ENCODE measurements at places on chromosomes 7 and 10.
A peak's percentile ranks its signal among the peaks of the same experiment; 100 is the strongest.

- no peak for DNase-seq
Observed at GRCh38 chr7:123637203-123637602, 18.5 kb upstream of the LMOD2 start.

DNA sequence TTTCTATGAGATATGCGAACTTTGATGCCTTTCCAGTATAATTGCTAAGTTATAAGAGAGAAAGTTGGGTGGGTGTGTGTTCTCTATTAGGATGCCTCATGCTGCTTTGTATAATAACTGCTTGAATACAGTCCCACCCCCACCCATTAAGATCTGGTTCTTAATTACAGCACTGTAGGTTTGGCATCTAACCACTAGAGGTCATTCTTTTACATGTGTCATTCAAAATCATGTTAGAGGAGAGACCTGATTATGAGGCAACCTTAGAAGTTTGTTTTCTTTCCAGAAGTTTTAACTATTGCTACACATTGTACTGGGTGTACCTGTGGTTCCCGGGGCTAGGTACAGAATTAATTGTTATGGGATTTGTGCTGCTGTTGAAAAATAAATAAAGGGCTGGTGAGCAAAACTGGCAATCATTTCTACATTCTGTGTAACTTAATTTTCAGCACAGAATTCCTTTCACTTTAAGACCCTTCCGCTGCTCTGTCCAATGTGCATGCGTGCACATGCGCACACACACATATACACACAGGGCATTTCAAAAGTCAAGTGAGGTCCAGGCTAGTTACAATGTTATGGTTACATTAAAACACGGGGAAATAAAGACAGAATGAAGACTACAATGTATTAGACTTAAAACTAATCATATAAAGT is 1156.3 kb downstream of the SORCS3 start:
- DNase-seq, result no peak

DNA sequence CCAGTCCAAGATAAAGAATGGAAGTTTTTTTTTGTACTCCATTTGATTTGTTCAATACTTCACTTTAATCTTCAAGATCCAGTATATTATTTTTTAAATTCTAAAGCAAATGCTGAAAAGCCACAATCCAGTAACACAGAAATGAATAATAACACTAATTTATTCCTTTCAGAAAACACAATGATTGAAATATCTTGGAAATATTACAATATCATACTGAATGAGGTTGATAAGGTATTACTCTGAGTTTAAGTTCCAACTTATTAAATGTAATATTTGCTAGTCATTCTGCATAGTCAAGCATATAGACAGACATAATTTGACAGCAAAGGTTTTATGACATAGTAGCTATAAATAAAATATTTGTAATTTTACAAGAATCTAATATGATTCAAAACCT is 4.4 kb downstream of the MEOX2 start:
- DNase-seq, result no peak

- no peak for DNase-seq
Observed at GRCh38 chr7:40165216-40165615, 30.4 kb downstream of the SUGCT start.

DNA sequence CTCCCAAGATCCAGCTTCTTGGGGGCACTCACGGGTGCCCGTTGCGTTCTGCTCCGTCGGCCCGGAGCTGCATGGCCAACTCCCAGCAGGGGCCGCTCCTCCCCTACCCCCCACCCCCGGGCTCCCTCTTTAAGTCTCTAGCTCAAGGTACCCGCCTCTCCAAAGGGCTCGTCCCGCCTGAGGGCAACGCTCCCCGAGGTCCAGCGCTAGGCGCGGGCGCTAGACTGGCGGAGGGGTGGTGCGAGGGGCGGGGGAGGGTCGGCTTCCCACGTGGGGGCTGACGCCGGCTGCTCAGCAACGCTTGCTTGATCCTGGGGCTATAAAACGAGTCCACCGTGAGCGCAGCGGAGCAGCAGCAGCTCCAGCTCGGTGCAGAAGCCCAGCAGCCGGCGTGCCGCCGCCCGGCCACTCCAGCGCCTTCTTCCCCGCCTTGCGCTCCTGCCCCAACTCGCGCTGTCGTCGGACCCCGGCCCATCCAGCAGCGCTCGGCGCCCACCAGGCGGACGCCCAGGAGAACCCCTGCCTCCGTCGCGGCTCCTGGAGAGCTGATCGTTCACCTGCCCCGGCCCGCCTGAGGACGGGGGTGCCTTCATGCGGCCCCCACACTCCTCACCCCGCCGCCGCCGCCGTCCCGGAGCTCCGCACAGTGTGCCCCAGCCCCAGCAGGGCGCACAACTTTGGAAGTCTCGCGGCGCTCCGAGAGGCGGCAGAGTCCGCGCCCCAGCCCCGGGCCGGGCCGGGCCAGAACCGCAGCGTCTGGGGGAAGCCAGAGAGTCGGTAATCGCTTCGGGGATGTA is at the start of gene ADRA2A:
TSS of gene ADRA2A (plus strand) at position 348 of the 797 bp plus-strand sequence. CDS start 968 bp downstream, outside the sequence.
- peak; percentile 55 for DNase-seq

- no peak for DNase-seq
Observed at GRCh38 chr10:24685958-24686540, 37.6 kb downstream of the ARHGAP21 start.

GRCh38 chr7:124106575-124106974 is 73.7 kb upstream of the TMEM229A start:
- no peak for DNase-seq

DNA sequence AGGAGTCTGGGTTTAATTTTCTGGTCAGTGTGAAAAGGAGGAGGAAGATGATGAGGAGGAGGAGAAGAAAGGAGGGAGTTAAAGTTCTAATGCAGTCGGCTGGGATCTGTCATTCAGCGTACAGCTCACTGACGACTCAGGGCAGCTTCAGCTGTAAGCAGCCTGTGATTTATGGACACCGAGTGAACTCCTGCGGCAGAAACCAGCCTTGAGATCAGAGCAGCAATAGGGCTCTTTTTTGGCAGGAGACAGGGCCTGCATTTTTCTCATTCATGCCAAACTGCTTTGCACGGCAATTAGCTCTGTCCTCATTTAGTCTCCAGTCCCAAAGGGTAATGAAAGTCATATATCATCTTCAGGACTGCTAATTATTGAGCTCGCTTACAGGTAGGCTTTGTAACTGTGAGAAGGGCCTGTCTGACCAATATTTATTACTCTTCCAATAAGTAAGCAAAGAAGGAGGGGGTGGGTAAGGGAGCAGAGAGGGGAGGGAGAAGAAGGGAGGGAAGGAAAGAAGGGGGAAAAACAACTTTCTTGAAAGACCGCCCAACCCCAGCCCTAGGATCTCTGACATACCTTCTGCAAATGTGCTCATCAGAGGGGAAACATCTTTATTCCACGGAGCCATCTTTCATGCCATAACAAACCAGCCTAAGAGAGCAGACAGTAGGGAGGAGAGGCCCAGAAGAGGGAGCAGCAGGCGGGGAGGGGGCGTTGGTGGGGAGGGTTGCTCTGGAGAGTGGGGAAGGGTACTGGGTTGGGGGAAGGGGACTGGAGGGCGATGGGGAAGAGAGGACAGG is 48.1 kb upstream of the COMTD1 start:
- DNase-seq, result no peak

- DNase-seq, result no peak
Observed at GRCh38 chr7:154919344-154920225, 83.3 kb downstream of the PAXIP1 start.

DNA sequence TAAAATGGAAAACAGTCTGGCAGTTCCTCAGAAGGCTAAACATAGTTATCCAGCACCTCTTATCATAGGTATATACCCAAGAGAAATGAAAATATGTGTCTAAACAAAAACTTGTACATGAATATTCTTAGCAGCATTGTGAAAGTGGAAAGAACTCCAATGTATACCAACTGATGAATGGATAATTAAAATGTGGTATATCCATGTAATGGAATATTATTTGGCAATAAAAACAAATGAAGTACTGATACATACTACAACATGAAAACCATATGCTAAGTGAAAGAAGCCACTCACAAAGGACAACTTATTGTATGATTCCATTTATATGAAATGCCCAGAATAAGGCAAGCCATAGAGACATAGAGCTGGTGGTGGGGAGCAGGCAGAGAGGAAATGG is 32.2 kb upstream of the NAMPT start:
- DNase-seq, result no peak

GRCh38 chr7:101410743-101411507 is 48.2 kb downstream of the COL26A1 start:
- peak; percentile 35 for DNase-seq

DNA sequence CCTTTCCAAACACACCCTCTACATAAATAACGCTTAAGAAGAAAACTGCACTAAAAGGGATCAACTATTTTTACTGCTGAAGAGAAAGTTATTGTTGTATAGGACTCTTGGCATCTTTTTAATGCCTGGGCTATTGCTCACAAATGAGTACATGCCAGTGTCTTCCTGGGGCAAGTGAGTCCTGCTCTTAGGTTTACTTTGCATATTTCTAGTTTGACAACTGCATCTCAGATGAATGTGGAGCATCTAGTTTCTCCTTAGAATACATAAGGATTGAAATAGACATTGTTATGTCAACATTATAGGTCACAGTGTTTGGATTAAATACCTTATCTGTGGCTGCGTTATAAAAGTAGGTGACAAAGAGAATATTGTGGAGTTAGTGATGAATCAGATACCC is 44.5 kb downstream of the PSMC2 start:
- DNase-seq, result no peak

DNA sequence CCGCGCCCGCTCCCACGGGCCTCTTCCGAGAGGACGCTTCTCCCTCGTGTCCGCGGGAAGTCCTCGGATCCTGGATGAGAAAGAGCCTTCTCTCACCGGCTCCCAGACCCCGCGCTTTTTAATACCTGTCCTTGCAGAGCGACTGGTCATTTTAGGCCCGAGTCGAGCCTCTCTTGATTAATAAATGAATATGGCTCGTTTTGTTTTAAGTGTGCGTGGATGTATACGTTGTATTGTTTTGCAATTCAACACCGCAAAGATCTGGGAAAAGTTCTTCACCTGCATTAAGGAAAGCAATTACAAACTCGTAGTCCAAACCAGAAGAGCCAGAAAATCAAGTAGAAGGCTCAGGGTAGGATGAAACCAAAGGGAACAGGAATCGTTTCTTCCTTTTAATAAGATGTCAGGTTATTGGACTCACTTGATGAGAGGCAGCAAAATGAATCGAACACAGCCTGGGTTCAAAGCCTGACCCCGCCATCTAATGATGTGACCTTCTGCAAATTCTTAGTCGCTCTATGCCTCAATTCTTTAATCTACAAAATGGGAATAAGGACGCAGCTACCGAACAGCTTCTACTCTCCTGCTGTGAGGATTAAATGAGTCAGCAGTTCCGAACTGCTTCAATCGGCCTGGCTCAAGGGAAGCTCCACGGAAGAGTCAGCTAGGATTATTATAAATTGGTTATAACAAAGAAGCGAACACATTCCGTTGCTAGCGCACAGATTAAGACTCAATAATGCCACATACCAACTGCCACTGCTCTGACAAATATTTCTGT is 277.8 kb upstream of the NEBL start:
- no peak for DNase-seq

DNA sequence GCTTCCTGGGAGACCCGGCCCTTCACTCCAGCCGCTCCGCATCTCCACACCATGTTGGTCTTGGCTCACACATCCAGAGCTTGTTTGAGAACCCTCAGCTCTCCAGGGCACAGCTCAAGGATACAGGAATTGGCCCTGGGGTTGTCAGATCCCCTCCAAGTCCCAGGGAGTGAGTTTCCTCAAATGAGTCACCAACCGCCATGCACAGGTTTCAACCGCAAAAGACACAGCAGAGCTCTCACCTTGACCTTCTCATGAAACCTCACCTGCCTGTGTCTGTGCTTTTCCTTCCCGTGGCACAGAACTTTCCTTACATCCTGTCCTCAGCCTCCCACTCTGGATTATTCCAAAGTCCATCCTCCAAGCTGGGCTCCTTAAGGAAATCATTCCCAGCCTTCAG is 20.6 kb downstream of the AZGP1 start:
- DNase-seq, result no peak

DNA sequence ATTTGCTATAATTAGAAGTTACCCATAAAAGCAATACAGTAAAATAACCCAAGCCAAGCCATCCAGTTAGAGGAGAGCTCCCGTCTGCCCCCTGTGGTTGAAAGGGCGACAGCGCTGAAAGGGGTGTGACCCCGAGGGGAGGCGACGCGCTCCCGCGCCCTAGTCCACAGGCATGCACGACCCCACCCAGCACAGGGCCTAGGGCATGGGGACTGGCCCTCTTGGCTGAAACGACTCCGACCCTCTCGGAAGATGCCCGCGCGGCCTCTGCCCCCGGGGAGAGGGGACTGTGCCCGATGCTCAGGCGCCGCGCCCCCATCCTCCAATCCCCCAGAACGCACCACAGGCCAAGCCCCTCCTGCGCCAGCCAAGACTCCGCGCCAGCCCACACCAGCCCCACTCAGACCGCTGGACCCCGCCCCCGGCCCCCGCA is 64.0 kb downstream of the CSGALNACT2 start:
- peak; percentile 51 for DNase-seq

GRCh38 chr7:22445140-22445743 is 54.7 kb downstream of the STEAP1B start:
- peak; percentile 87 for DNase-seq

GRCh38 chr10:105024184-105024583 is 383.1 kb downstream of the SORCS3 start:
- DNase-seq, result no peak

DNA sequence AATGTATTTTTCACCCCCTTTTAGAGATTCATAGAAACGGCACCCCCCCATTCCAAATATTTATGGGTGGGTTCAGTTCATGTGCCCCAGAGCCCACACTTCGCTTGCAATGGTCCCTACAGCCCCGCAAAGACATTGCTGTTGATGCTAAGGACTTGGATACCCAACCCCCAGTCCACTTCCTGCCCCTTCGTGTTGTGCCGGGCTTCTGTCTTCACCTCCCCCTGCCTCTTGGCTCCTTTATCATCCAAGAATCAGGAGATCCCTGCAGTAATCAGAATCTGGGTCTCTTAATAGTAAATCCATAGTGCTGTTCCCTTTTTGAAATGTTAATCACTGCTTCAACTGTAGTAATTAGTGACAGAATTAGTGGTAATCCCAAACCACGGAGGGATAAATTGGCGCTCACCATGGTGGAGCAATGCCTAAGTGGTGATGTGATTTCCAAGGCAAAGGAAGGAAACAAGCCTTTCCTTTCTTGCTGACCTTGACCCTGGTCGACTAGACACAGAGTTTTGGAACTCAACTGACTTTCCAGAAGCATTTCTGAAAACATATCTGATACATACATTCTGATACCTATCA is 67.7 kb downstream of the HK1 start:
- DNase-seq, result no peak

Data from left ventricle myocardium superior (tissue), 1 donor.